ENCODE measurements at places on chromosomes 3 and 15.

DNA sequence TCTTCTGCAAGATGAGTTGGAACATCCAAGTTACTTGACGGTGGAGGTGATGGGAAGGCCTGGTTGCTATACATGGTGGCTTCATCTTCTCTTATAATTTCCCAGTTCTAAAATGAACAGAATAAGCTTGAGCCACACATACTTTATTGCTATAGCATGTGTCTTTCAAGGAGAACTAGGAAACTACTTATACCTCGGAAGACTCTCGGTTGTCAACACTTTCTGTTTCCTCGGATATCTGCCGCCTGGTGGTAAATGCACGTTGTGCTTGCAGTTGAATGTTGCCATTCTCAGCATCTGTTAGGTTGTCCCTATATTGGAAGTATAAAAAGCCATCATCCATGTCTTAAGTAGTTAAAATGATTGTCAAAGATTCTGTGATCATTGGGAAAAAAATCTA is 117.5 kb upstream of the PRTG start:
- no peak for DNase-seq

DNA sequence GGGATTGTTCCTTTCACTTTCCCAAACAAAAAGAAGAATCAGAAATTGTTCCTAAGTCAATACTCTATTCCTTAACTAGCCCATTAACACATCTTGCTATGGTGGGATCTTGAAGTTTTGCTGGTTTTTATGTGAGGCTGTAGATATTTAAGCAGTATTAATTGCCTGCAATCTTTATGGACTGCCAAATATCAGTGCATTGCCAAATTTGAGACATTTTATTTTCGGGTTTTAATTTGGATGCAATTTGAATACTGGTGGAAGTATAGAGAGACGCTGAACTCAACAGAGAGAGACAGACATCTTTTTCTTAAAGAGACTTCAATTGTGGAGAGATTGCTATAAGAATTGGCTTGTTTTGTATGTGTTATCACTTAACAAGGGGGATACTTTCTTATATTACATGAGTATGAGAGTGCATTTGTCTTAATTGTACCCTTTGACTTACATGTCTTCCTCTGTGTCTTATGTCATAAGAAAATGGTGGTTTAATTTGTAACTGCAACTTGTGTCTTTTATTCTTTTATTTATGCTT is 10.0 kb downstream of the CADM2 start:
- DNase-seq = no peak

DNA sequence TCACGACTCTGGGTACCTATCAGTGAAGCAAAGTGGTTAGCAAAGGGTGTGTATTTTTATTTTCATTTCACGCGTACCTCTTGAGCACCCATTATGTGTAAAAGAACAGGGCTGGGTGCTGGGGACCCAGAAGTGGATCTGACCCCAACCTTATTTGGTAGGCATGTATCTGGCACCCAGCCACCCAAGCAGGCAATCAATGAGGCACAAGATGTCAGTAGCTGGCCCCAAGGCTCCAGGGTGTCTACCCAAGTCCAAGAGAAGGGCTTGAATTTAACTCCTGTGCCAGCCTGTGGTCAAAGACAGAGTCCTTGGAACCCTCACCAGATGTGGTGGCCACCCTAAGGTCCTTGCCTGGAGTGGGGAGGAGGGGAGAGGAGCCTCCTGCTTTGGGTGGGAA is 5.7 kb downstream of the PLEKHO2 start:
- DNase-seq = no peak

- no peak for DNase-seq
Measured at GRCh38 chr15:89356634-89357298, 22.1 kb upstream of the POLG start.

DNA sequence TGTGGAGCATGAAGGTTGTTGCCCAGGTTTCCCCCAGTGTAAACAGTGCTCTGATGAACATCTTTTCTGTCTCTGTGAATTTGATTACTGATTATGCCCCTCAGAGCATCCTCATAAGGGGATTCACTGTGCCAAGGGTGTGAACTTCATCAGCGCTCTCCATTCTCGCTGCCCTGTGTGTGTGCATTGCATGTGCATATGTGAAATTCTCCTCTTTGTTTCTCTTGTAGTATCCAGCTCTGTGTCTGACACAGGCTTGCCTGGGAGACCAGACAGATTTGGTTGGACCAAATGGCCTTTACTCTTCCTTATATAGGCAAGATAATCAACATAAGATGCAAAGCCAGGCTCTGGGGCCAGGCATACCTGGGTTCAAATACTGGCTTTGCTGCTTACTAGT is 21.9 kb downstream of the CACNA2D3 start:
- DNase-seq = no peak

DNA sequence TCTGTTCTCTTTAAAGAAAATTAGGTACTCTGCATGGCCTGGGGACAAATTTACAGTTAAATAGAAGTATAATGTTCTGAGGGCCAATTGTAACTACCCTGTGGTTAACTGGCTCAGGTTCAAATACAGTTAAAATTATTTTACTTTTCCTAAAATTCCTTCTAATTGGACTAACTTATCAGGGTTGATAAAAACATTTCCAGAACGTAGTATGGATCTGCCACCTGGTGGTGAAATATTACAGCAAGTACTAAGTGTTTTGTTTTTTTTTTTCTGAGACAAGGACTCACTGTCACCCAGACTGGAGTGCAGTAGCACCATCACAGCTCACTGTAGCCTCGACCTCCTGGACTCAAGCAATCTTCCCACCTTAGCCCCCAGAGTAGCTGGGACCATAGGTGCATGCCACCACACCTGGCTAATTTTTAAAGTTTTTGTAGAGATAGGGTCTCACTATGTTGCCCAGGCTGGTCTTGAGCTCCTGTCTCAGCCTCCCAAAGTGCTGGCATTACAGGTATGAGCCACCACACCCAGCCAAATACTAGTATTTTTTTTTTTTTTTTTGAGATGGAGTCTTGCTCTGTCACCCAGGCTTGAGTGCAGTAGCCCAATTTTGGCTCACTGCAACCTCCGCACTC is 29.2 kb downstream of the NEO1 start:
- no peak for DNase-seq

GRCh38 chr15:65027593-65027992 is 1.8 kb downstream of the MTFMT start:
- no peak for DNase-seq

- DNase-seq = no peak
Measured at GRCh38 chr15:98800437-98801233, 152.3 kb downstream of the IGF1R start.

DNA sequence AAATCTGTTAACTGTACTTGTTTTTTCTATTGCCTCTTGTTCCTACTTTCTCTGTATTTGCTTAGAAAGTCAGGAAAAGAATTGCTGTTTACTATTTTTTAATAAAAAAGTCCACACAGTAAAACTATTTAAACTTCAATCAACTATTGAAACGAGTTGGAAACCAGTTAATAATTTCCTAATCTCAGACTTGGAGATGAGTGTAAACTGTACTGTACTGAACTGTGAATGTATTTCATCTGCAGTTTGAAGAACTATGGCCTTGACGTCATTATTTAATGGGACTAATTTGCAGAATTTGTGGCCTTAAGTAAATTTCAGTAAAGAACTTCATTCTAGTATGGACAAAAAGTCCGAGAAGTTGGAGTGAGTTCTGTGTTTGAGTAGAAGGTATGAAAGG is 89.1 kb downstream of the LRRC28 start:
- no peak for DNase-seq

DNA sequence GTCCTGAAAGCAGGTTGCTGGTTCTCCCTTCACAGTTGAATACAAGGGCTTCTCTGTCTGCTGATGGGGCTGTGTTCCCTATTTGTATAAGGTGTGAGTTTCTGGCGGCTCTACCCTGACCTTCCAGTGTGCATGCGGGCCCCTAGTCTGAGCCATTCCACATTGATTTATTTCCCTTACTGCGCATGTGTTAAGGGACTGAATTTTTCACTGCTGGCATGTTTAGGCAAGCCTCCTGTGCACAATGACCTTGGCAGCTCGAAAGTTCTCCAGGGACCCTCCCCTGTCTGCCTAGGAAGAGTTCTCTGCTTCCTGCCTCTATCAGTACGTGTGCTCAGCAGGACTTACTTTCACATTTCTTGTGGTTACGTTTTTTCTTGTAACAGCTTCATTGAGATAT is 11.4 kb downstream of the TRAK1 start:
- no peak for DNase-seq

Measured in stimulated activated CD4-positive, alpha-beta T cell treated with anti-CD3 and anti-CD28 coated beads, Interleukin-4, amount 100 ng/mL, for 4 hours (primary cell).